ENCODE measurements at places on chromosomes 7 and 10. TPM values are rescaled to one million over a fixed set of nuclear protein-coding genes. Genes with fewer than 3 reads are reported as not detected.
A peak's percentile ranks its signal among the peaks of the same experiment; 100 is the strongest.

GRCh38 chr10:101961591-101962498, 94.1 kb downstream of the ARMH3 start:
- DNase-seq: no peak
- no peak overlapping the region for H3K27ac ChIP-seq
- H3K27me3 ChIP-seq: no peaks in the 10 kb centered on the region
- H3K4me3 ChIP-seq: no peak overlapping the region

DNA sequence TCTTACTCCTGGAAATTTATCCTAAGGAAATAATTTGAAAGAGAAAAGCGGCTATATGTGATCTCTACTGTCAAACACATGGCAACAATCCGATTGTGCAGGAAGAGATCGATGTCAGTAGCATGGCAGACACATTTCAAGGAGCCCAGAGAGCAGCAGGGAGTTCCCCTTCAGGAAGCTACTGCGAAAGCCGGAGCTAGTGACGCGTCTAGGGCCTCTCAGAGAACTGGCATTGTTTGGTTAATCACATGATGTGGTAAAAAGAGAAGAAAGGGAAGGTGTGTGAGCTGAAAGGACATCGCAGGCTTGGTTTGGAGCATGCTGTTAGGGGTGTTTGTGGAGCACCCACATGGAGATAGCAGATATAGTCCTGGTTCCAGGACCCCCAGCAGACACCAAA, 74.9 kb downstream of the BEND7 start:
- H3K36me3 ChIP-seq: no peaks in the 10 kb centered on the region
- H3K27ac ChIP-seq: no peak overlapping the region
- peaks cover 7% of the 10 kb centered on the region for H3K4me1 ChIP-seq
- H3K4me3 ChIP-seq: no peak overlapping the region
- no peak for DNase-seq

DNA sequence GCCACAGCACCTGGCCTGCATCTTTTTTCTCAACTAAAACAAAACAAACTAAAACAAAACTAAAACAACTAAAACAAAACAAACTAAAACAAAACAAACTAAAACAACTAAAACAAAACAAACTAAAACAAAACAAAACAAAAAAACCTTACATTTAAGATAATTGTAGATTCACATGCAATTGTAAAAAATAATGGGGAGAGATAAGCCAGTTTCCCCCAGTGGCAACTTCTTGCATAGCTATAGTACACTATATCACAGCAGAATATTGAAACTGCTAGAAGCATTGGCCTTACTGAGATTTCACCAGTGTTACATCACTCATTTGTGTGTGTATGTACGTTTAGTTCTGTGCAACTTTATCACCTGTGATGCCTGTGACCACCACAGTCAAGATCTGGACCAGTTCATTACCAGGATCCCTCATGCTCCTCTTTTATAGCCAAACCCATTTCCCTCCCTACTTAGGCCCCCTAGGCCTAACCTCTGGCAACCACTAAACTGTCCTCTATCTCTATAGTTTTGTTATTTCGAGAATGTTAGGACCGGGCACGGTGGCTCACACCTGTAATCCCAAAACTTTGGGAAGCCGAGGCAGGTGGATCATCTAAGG, 9.3 kb downstream of the FXYD4 start:
- no peaks in the 10 kb centered on the region for H3K27me3 ChIP-seq
- DNase-seq: no peak
- H3K4me1 ChIP-seq: no peaks in the 10 kb centered on the region
- H3K36me3 ChIP-seq: peaks cover 14% of the 10 kb centered on the region
- H3K27ac ChIP-seq: no peak overlapping the region

- no peak overlapping the region for H3K4me3 ChIP-seq
- H3K27ac ChIP-seq: peak overlapping the region; percentile 57
Observed at GRCh38 chr10:22365644-22366434, 20.5 kb downstream of the SPAG6 start.

DNA sequence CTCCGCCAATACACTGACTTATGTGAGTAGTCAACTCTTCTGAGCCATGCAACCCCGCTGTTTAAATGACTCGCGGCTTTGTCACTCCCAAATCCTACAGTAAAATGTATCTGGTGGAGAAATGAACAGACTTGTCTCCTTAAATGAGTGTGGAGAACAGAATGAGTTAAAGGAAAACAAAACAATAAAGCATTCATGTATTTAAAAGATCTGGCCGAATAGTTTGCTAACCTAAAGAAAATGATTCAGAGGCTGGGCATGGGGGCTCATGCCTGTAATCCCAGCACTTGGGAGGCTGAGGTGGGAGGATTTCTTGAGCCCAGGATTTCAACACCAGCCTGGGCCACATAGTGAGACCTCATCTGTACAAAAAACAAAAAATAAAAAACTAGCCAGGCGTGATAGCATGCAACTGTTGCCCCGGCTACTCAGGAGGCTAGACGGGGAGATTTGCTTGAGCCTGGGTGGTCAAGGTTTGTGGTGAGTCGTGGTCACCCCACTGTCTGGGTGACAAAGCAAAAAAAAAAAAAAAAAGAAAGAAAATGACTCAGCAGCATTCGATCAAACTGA, 86.5 kb upstream of the PFKP start:
- peaks cover 50% of the 10 kb centered on the region for H3K4me1 ChIP-seq
- H3K27ac ChIP-seq: no peak overlapping the region

DNA sequence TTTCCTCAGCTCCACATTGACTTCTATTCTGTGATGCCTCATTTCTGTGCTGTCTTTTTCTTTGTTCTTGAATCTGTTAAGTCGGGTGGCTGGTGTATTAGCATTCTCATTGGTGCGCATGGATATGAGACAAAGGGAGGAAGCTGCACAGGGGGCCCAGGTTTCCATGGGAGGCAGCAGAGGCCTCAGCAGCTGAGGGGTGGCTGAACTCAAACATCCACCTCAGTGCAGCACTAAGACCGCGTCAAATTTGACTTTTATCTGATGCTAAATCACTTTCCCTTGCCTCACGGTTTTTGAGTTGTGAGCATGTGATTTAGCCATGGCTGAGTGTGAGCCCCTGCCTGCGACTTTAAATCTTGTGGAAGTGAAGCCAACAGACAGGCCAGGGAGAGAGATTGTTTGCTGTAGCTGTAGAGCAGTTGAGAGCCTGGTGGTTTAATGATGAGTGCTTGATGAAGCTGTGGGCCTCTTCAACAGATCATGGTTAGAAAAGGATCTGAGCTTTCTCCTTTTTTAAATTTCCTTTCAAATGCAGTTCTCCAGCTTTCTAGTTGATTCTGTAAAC, 193.3 kb upstream of the ZNF804B start:
- no peak overlapping the region for H3K27ac ChIP-seq
- H3K36me3 ChIP-seq: no peaks in the 10 kb centered on the region
- H3K4me1 ChIP-seq: no peaks in the 10 kb centered on the region

DNA sequence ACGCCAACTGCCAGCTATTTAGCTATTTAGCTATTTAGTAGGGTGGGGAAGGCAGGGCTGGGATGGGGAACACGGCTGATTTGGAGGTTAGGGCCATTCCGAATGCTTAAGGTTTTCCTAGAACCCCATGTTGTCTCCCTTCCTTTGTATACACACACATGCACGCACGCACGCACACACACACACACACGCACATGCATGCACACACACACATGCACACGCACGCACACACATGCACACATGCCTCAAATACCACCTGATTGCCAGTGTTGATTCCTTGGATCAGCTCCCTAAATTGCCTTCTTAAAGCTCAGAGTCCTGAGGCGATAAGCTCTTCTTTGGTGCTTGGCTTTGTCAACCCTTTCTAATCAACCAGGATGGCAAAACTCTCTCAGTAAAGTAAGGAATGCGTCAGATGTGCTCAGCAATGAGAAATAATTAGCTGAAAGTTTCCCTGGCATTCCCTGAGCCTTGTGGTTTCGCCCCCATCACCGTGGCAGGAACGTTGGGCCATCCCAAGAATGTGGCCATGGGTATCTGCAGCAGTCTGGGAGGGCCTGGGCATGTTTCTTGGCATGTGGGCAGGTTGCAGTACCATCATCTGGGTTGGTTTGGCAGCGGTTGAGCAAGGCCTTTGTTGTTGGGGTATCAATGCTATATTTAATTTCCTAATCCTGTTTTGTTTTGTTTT, 305.6 kb downstream of the LRMDA start:
- H3K36me3 ChIP-seq: no peaks in the 10 kb centered on the region
- H3K27me3 ChIP-seq: no peaks in the 10 kb centered on the region
- DNase-seq: no peak
- no peaks in the 10 kb centered on the region for H3K4me1 ChIP-seq

DNA sequence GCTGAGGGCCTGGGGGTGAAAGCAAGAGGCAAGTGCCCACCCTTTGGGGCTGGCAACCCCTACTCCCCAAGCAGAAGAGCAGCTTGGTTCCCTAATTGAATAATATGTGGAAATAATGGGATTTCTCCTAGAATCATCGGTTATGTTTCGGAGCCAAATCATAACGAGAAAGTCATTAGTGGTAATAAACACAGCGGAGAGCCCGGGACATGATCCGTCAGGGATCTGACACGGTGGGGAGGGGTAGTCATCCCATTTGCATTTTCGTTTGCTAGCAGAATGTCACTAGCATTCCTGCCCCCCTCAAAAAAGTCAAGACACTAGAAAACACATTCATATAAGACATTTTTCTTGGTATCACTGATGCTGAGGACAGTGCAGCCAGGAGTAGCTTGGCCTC, 140.4 kb downstream of the CDH23 start:
- H3K27me3 ChIP-seq: no peaks in the 10 kb centered on the region
- H3K4me1 ChIP-seq: no peaks in the 10 kb centered on the region
- DNase-seq: no peak
- H3K36me3 ChIP-seq: no peaks in the 10 kb centered on the region

DNA sequence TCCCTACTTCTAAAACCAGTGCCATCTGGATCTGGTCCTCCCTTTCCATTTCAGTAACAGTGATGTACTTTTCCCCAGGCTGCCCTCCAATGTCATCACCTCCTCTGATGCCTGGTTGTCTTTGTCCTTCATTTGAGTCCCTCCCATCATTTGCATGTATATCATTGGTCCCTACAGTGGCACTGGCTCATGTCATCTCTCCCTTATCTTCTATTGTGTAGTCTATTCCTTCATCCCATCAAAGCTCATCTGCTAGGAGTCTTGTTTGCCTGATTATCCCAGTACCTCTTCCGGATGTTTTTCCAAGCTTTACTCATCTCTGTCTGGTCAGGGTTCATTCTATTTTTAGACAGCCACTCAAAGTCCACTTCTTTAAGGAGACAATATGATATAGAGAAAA, 292.9 kb upstream of the BMPER start:
- no peak overlapping the region for H3K27ac ChIP-seq
- H3K4me1 ChIP-seq: no peaks in the 10 kb centered on the region
- peaks cover 16% of the 10 kb centered on the region for H3K36me3 ChIP-seq
- no peak overlapping the region for H3K4me3 ChIP-seq
- H3K27me3 ChIP-seq: no peaks in the 10 kb centered on the region

Gene GSAP
- total RNA-seq: 73.9 TPM

Gene RBP3
- total RNA-seq: not detected

Gene ITIH5
- total RNA-seq: not detected

Gene PRTFDC1
- not detected for total RNA-seq

Gene RGR
- not detected for total RNA-seq

Gene CHAT
- total RNA-seq: not detected

Gene GNGT1
- total RNA-seq: not detected

Gene TMEM273
- 6.7 TPM for total RNA-seq

Gene C10orf67
- not detected for total RNA-seq

All from activated B cell treated with CpG ODN at 0.5 μM for 24 hours (primary cell).